A673 (cell line): ENCODE measurements at places on chromosomes 6 and 20.

DNA sequence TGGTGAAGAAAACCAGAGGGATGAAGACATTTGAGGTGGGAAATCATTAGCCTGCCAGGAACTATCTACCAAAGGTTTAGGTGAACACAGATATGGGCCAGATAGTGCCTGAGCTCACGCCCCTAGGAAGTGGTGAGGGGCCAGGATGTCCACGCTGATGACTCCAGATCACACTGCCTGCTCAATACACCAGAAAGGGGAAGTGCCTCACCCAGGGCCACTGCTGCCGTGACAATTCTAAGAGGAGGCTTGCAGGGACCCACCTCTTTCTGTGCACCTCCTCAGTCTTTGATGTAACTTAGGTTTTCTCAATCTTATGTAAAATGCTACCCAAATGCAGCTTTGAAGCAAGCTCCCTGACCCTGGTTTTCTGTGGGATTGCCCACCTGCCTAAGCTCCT, 5.4 kb upstream of the RAB44 start:
- H3K27ac ChIP-seq: no peak overlapping the region
- H3K36me3 ChIP-seq: no peaks in the 10 kb centered on the region
- DNase-seq: no peak
- H3K4me1 ChIP-seq: no peaks in the 10 kb centered on the region

- DNase-seq: no peak
- peaks cover 16% of the 10 kb centered on the region for H3K4me1 ChIP-seq
- H3K4me3 ChIP-seq: no peak overlapping the region
- H3K36me3 ChIP-seq: no peaks in the 10 kb centered on the region
- H3K27me3 ChIP-seq: no peaks in the 10 kb centered on the region
- H3K27ac ChIP-seq: no peak overlapping the region
These were observed 8.0 kb downstream of the MAP3K5 start for GRCh38 chr6:136784271-136784664.

DNA sequence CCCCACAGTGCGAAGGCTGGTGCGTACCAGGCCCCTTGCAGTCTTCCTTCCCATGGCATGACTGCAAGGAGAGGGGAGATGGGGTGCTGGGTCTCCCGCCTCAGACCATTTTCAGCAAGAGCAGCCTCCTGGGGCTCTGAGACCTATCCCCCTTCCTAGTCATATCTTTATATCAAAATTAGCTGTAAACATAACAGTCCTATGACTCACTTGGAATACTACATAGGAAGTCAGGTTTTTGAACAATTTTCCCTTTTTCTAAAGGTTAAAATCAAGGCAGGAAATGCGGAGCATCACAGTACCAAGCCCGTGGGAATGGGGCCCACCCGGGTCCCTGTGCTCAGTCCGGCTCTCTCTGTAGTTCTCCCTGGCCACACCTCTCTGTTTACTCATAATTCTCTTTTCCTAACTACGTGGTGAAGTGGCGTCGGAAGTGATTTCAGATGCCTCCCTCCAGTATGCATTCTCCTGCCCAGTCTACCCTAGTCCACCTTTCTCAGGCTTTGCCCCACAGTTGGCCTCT, 109.8 kb upstream of the TMEM170B start:
- no peak for DNase-seq
- no peaks in the 10 kb centered on the region for H3K27me3 ChIP-seq
- no peak overlapping the region for H3K27ac ChIP-seq
- peaks cover 24% of the 10 kb centered on the region for H3K4me1 ChIP-seq
- H3K4me3 ChIP-seq: no peak overlapping the region

DNA sequence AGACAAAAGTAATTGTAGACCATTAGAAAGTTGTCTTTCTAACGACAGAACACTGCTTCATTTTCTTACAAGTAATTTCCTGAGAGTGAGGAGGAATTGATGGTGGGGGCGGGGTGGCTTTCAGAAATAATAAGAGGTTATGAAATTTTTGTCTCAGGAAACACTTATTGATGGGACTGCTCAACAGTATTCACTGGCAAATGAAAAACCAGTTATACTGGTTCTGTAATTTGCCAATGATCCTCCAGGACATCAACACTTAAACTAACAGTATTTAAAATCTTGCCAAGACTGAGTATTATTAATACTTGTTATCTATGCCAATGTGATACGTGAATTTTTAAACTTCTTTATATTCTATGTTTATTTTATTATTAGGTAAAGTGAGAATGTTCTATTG, 41.8 kb upstream of the FUT9 start:
- H3K36me3 ChIP-seq: no peaks in the 10 kb centered on the region
- no peak overlapping the region for H3K4me3 ChIP-seq
- H3K27me3 ChIP-seq: no peaks in the 10 kb centered on the region
- no peaks in the 10 kb centered on the region for H3K4me1 ChIP-seq

DNA sequence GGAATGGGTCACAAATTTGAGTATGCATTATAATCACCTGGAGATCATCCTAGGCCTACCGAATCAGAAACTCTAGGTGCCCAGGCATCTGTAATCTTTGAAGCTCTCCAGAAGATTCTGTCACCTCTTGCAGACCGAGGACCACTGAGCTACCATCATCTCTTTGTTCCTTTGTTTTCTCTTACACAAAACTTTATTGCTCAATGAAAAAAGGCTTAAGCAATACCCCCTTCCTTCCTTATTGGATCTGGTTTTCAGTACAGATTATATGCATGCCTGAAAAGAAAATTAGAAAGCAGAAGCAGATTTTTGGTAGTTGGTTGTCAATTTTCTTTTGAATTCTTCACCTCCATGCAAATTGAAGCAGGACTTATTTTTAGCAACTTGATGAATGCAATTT, 31.3 kb downstream of the STX11 start:
- no peak for DNase-seq
- H3K27ac ChIP-seq: no peak overlapping the region
- no peaks in the 10 kb centered on the region for H3K4me1 ChIP-seq
- H3K27me3 ChIP-seq: no peaks in the 10 kb centered on the region

- H3K27me3 ChIP-seq: no peaks in the 10 kb centered on the region
- DNase-seq: no peak
- H3K4me3 ChIP-seq: no peak overlapping the region
- H3K4me1 ChIP-seq: no peaks in the 10 kb centered on the region
- H3K36me3 ChIP-seq: no peaks in the 10 kb centered on the region
- no peak overlapping the region for H3K27ac ChIP-seq
These were observed 331.2 kb upstream of the KCNQ5 start for GRCh38 chr6:72290620-72291019.

DNA sequence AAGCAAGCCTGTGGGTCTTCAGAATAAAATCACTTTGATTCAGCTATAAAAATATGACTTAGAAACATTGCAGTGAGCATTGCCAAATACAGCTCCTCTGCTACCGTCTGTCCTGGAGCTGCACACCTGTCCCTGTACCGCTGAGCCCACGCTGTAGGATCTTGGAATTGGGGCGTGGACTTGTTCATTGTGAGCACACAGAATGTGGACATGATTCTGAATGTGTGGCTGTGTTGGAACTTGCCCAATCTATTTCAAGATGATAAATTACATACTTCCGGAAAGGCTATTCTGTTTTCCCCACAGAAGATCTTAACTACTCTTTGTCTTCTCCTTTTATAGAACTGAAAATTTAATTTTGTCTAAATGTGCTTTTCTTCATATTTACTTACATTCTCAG, 107.3 kb downstream of the UST start:
- no peak overlapping the region for H3K27ac ChIP-seq
- H3K36me3 ChIP-seq: no peaks in the 10 kb centered on the region
- DNase-seq: no peak
- H3K4me1 ChIP-seq: no peaks in the 10 kb centered on the region
- H3K4me3 ChIP-seq: no peak overlapping the region

DNA sequence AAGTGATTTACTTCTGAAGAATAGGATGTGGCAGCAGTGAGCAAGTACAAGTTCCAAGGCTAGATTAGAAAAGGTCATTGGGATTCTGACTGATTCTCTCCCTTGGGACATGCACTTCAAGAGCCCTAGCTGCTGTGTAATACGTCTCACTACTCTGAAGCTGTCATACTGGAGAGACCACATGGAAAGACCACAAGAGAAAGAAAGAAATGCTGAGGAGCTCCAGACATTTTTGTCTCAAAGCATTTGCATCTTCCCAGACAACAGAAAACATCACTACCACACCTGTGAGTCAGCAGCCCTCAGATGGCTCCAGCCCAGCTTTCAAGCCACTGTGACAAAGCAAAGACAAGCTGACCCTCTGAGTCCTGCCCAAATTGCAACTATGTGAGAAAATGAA, 20.7 kb downstream of the TENT5A start:
- no peaks in the 10 kb centered on the region for H3K36me3 ChIP-seq
- H3K4me3 ChIP-seq: no peak overlapping the region
- no peaks in the 10 kb centered on the region for H3K27me3 ChIP-seq
- no peaks in the 10 kb centered on the region for H3K4me1 ChIP-seq

GRCh38 chr20:35497780-35498189, 31.7 kb downstream of the C20orf173 start:
- H3K36me3 ChIP-seq: peaks cover 77% of the 10 kb centered on the region
- no peak overlapping the region for H3K4me3 ChIP-seq
- no peaks in the 10 kb centered on the region for H3K27me3 ChIP-seq
- no peaks in the 10 kb centered on the region for H3K4me1 ChIP-seq
- DNase-seq: no peak

DNA sequence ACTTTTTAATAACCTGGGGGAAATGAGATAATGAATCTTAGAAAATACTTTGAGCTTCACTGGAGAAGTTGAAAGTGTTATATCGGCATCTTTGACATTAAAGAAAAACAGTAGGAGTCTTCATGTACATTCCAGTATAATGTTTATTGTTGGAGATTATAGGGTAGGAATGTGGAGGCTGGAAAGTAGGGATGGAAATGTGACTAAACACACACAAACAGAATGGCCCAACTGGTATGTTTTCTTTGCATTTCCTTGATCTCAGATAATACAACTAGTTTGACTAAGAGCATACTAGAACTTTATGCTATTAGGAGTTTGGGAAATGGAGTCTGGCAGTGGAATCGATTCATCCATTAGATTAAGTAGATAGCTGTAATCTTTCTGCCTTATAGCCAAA, 10.1 kb upstream of the BAG2 start:
- no peak for DNase-seq
- H3K4me3 ChIP-seq: no peak overlapping the region
- no peak overlapping the region for H3K27ac ChIP-seq
- H3K4me1 ChIP-seq: no peaks in the 10 kb centered on the region
- H3K36me3 ChIP-seq: peaks cover 23% of the 10 kb centered on the region

GRCh38 chr6:48610846-48611245, 499.8 kb upstream of the PTCHD4 start:
- H3K4me1 ChIP-seq: peaks cover 3% of the 10 kb centered on the region
- peak; percentile 44 for DNase-seq

DNA sequence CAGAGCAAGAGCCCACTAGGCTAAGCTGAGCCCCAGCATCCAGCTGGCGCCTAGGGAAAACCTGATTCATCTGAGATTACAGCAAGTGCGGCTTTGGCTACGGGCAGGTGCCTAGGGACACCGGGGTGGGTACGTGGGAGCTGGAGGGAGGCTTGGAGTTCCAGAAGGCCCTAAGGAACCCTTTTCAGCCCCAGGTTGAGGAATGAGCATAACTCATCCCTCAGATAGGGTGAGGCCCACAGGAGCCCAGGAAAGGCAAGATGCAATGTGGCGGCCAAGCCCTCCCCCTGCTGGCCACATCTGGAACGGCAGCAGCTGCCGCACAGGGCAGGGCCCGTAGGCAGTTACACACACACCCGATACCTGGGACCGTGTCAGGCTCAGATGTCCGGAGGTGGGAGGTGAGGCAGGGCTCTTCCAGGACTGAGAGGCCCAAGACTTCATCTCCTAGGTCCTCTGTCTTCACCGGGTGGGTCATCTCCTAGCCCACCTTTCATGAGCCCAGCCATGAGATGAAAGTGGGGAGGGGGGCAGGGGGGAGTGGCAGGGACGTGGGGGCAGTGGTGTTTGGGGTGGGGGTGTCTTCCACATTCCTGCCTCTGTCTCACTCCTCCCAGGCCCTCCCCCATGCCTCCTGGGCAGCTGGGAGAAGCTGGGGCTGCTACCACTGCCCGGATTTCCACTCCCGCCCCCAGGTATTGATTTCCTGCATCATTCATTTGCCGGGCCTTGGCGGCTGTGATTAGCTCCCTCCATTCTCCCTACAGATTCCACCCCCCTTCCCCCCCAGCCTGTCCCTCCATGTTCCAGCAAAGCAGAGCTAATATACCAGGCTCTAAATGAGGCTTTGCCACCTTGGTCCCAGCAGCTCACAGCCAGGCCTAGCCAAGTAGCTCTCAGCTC, 5.5 kb downstream of the MDGA1 start:
- H3K27me3 ChIP-seq: peaks cover 41% of the 10 kb centered on the region
- no peak overlapping the region for H3K4me3 ChIP-seq
- DNase-seq: peak; percentile 77
- H3K27ac ChIP-seq: no peak overlapping the region
- H3K4me1 ChIP-seq: peaks cover 10% of the 10 kb centered on the region

DNA sequence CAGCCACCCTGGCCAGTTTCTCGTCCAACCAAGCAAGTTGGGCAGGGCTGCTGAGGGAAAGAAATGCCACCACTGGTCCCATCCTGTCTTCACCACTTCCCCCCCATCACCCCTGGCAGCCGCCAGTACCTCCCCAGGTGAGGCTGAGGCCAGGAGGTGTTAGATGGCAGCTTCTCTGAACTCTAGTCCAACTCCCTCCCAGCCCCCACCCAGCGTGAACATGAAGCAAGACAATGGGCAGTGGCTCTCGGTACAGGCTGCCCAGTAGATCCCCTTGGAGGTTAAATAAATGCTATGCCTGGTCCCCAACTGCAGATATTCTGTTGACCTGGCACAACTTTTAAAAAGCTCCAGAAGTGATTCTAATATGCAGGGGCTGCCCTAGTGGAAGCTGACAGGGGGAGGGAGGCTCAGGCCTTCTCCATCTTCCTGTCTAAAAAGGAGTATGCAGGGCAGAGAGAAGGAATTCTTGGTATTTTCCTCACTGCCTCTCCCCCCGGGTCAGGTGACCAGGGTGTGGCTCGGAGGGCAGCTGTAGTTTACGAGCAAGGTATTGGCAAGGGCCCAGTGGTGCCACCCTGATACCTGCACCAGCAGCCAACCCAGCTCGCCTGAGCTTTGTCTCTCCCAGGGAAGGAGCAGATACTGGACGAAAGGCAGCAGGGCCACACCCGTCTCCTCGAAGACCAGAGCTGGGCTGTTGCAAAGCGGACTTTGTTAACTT, 25.7 kb downstream of the KCNK5 start:
- H3K36me3 ChIP-seq: no peaks in the 10 kb centered on the region
- no peaks in the 10 kb centered on the region for H3K4me1 ChIP-seq
- no peak for DNase-seq
- H3K4me3 ChIP-seq: no peak overlapping the region

DNA sequence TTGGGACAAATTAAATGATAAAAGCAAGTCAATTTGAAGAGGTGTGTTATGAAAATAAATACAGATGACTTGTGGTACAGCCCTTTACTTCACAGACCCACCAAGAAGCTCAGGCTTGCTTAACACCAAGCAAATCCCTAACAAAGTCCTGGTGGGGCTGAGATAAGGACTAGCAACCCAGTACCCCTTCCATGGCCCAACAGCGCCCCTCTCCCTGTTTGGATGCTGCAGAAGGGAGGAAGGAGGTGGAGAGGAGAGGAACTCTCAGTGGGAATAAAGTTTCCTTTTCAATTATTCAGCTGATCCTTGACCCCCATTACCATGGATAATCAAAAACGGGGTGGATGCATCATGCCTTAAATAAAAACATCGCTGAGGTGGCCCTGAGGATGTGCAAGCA, 4.5 kb upstream of the ZNF831 start:
- H3K36me3 ChIP-seq: no peaks in the 10 kb centered on the region
- H3K27me3 ChIP-seq: peaks cover 12% of the 10 kb centered on the region
- H3K4me1 ChIP-seq: no peaks in the 10 kb centered on the region
- DNase-seq: no peak
